ENCODE measurements at places on chromosomes 6 and 20.
A peak's percentile ranks its signal among the peaks of the same experiment; 100 is the strongest.

GRCh38 chr20:40636486-40636885 is 52.5 kb downstream of the MAFB start:
- DNase-seq: no peak

- no peak for DNase-seq
Measured at GRCh38 chr6:209432-210103, 82.7 kb upstream of the DUSP22 start.

GRCh38 chr20:48238326-48238725 is 453.0 kb upstream of the SULF2 start:
- DNase-seq: no peak

DNA sequence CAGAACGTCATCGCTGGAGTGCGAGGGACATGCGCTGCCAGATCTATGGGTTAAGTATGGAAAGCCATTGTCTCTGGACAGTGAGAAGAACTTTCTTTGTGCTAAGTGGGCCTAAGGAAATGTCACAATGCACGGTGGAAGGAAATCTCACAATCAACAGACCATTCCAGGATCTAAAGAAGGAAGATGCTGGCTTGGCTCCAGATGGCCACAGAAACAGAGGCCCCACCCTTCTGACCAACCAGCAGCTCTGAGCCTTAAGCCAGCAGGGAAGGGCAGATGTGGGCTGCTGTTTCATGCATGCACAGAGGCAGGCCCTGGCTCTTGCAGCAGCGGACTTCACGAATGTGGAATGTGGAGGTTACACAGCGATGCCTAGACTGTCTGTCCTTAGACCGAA is 156.3 kb downstream of the SOBP start:
- no peak for DNase-seq

- DNase-seq: peak; percentile 38
Measured at GRCh38 chr20:39960522-39961428, 728.3 kb downstream of the MAFB start.

- DNase-seq: no peak
Measured at GRCh38 chr6:44049163-44049988, 77.9 kb downstream of the MRPL14 start.

DNA sequence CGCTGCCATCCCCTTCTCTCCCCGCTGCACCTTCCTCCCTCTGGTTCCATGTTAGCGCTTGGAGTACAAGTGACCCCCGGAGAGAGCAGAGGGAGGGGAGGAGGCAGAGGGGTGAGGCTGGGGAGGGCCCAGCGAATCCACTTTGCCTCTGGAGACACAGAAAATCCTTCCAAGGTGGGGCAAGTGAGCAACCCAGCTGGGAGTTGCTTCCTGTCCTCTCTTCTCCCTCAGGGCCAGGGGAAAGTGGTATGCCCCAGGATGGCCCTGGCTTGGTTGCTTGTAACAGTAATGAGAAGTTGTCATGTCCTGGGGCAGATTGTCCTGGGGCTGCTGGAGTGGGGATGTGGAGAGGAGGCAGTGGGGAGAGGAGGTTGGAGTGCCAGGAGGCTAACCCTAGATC is 691 bp upstream of the ANGPT4 start:
- DNase-seq: no peak

- peak; percentile 63 for DNase-seq
Measured at GRCh38 chr6:153149891-153150290, 18.8 kb upstream of the RGS17 start.

GRCh38 chr6:135209803-135210202 is 28.7 kb downstream of the MYB start:
- DNase-seq: no peak

GRCh38 chr6:149043476-149044130 is 273.9 kb upstream of the TAB2 start:
- DNase-seq: no peak

- DNase-seq: peak; percentile 1
Measured at GRCh38 chr20:43691928-43692524, 25.1 kb downstream of the MYBL2 start.

- no peak for DNase-seq
Measured at GRCh38 chr6:39074486-39074885, 25.9 kb downstream of the GLP1R start.

GRCh38 chr20:50138120-50138478 is 15.4 kb downstream of the PEDS1 start:
- DNase-seq: no peak

DNA sequence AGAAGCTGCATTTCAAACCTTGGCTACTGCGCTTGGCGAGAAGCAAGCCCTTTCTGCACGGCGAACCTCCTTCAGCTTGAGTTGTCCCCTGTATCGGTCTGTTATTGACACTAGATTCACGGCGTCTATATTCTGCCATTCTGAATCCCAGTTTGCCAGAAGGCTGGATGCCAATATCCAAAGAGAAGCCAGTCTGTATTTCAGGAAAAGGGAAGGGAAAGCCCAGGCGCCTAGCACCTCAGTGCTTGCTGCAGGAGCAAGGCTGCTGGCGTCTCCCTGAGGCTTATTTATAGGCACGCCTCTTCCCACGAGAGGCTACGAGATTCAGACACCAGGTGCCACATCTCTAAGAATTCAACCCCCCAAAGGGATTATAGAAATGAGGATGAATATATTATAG is 89.6 kb upstream of the CDH4 start:
- no peak for DNase-seq

DNA sequence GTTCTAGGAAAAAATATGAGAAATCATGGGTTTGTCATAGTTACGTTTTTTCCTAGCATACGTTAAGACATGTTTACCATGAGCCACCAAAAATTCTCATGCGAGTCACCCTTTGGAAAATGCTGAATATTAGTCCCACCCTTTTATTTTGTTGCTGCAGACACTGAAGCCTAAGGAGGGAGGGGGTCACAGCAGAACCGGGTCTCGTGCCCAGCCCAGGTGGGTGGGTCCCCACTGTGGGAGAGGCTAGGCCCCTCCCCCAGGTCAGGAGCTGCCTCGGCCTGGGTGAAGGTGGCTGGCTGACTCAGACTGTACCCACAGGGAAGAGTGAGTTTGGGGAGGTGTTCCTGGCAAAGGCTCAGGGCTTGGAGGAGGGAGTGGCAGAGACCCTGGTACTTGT is 26.2 kb upstream of the SRF start:
- no peak for DNase-seq

- DNase-seq: no peak
Measured at GRCh38 chr6:1170794-1171193, 141.1 kb upstream of the FOXQ1 start.

DNA sequence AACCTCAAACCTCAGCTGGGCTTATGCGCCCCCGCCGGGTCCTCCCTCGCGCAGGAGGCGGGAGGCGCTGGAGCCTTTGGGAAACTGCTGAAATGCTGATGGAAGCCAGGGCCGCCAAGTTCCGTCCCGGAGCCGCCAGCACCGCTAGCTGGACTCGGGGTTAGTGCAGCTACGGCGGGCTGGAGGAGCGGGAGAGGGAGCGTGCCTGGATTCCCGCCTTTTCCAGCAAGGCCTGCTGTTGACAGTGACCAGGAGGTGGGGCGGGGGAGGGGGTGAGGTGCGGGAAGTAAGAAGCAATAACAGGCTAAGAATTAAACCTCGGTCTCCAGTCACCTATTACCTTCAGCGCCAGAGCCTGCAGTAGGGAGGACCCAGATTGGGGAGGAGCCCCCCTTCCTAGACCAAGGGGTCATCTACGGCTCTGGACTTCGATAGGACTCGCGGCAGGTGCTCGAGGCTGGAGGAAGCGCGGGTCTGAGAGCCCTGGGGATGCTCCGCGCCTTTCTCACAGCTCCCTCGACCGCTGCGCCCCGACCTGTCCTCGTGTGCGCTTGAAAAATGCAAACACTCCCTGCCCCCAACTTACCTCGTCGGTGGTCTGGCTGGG is 20.5 kb downstream of the COL9A1 start:
- no peak for DNase-seq

DNA sequence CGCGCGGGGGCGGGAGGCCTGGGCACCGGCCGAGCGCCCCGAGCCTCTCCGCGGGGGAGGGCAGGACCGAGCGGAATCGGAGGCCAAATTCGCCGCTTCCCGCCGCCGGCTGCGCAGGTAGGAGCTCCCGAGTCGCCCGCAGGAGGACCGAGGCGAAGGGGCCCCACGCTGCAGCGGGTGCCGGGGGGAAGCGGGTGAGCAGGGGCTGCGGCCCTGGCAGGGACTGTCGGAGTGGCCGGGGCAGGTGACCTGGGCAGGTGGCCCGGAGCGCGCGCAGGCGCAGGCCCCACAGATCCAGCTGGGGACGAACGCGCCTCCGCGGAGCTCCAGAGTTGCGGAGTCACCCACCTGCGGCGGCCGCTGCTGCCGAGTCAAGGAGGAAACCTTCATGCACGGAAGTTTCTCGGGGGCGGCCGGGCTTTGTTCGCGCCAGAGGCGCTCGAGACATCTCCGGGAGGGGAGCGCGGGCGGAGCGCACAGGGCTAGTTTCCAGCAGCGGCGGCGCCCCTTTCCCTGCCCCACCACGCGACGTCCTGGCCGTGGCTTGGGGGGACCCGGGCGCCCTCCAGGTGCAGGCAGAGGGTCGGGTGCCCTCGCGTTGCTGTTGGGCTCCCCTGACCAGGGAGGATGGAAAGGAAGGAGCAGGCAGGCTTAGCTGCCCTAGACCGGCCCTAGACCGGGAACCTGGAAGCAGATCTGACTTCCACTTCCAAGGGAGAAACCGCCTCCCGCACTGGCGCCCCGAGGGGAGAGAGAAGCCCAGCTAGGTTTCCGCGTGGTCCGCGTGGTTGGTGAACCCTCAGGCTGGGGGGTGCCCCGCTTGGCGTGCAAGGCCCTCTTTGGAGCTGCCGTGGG is 590 bp downstream of the SLCO4A1 start:
- DNase-seq: no peak

DNA sequence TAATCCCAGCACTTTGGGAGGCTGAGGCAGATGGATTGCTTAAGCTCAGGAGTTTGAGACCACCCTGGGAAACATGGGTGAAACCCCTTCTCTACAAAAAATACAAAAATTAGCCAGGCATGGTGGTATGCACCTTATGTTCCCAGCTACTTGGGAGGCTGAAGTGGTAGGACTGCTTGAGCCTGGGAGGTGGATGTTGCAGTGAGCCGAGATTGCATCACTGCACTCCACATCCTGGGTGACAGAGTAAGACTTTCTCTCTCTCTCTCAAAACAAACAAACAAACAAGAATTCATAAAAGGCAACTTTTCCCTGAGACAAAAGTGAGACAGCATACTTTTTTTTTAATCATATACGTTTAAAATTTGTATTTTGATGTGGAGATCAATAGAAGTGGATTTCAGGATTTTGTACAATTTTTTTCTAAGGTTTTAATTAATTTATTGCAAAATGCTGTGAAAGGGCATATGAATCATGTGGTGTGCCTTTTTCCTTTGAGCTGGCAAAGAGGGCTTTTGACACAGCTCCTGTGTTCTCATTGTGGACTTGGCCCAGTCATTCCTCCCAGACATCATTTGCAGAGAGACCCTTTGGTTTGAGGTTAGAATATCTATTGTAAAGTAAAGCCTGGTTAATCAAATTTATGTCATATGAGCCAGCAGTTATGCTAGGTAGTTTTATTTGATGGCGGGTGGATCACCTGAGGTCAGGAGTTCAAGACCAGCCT is 77.1 kb downstream of the TULP4 start:
- no peak for DNase-seq

DNA sequence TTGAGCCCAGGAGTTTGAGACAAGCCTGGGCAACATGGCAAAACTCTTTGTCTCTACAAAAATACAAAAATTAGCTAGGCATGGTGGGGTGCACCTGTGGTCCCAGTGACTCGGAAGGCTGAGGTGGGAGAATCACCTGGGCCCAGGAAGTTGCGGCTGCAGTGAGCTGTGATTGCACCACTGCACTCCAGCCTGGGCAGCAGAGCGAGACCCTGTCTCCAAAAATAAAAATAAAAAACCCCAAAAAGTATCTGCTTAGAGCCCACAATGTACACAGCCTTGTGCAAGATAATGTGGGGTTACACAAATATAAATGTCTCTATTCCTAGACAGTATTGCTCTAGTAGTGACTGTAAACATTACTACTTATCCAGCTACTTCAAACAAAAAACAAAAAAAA is 5.9 kb downstream of the ESF1 start:
- no peak for DNase-seq

DNA sequence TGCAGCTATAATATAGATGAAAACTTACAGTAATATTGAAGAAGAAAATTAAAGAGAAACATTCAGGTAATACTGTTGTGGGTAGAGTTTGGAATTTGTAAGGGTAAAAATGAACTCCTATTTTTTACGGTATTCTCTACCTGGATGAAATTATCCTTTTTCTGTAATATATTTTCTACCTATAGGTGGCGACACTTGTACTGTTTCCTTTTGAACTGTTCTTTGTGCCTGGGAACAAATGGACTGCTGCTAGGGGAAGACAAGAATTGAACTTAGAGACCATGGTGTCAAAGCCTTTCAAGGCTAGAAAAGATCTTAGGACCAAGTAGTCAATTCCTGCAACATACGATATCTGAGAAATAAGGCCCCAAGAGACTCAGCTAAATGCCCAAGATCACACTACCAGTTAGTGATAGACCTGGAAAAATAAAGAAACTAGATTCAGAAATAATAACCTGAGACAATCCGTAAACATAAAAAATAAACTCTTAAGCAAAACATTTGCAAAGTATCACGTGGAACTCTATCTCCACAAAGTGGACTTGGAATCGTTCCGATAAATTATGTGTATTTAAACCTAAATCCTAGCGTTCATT is 383.8 kb downstream of the TFAP2A start:
- no peak for DNase-seq

DNA sequence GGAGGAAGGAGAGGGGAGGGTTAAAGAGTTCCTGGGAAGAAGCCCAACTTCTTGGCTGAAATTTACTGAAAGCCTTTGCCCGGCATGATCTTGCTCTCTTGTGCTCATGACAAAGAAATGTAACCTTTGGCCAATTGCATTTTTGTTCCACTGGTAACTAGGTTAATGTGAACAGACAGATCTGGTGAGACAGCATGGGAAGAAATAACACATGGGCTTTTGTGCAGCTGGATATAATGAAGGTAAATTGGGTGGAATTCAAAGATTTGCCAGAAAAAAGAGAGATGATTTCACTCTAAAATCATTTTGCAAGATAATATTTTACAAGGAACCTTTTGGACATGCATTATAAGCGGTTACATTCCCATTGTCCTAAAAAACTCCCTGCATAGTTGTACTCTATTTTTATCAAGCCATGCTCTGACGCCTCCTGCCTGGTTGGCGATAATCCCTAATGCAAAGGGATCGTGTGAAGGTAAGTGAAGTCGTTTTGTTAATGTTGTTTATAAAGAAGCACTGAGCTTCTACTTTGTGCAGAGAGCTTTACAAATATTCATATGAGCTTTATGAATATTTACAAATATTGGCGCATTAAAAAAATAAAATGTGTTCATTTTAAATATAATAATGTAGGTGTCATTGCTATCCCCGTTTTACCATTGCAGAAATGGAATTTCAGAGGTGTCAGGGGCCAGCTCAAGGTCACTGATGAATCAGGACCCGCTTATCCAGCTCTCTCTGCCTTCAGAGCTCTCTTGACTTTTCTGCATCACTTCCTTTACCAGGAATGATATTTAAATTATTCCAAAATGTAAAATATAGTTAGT is 161.3 kb upstream of the AGPAT4 start:
- DNase-seq: no peak

GRCh38 chr6:47034926-47035325 is 7.2 kb downstream of the ADGRF1 start:
- DNase-seq: peak; percentile 79
